RWPE1 (cell line): ENCODE measurements at places on chromosomes 6 and 20.

DNA sequence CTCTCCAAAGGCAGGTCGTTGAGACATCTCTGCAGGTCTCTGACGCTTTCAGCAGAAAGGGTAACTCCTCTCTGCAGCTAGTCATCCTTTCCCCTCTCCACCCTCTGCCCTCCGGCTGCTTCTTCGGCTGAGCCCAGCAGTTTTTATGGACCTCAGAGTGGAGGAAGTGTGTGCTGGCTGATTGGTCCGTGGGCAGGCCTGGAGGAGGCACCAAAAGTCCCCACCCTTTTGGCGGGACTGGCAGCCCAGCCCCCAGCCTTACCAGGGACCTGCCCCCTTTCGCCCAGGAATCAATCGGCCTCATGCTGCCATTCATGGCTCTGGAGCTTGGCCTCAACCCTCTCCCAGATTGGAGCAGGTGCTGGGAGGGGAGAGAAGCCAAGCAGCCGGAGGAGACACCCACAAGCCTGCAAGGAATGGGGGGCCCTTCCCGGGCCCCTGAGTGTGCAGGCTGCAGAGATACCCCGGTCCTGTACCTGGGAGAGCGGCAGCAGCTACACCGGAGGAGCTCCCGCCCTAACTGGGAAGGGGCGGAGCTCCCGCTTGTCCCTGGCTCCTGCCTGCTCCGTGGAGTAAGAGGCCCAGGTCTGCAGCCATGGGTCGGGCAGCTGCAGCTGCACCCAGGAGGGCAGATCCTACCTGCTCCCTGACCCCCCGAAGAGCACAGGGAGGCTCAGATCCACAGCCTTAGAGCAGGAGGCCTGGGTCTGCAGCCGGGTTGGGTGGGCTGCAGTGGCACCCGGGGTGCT is 170.3 kb upstream of the SOX4 start:
- DNase-seq, result no peak

- DNase-seq, result no peak
These were observed 14.4 kb upstream of the RNF24 start for GRCh38 chr20:4029505-4030467.

DNA sequence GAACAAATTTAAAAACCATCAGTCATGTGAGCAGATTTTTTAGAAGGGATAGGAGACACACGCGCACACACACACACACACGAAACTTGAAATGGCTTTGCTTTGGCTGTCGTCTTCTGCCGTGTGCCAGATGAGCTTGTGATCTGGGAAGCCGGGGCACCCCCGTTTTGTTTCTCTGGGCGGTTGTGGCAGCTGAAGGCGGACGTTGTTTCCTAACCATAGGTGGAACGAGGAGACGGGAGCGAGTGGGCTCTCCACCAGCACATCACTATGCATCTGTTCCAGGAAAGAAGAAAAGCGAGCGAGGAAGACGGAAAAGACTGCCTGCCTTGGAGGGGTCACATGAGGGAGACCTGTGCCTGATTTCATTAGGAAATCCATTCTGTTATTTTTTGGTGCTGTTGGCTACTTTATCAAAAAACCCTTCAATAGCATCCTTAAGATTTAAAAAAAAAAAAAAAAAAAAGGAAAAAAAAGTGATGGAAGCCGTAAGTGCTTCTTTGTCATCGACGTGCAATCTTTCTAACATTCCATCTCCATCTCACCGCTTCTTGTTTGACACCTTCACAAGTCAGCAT is 142.1 kb downstream of the DTNBP1 start:
- no peak for DNase-seq

GRCh38 chr20:10217721-10218410 is 764 bp upstream of the SNAP25 start:
- DNase-seq, result peak; percentile 17

DNA sequence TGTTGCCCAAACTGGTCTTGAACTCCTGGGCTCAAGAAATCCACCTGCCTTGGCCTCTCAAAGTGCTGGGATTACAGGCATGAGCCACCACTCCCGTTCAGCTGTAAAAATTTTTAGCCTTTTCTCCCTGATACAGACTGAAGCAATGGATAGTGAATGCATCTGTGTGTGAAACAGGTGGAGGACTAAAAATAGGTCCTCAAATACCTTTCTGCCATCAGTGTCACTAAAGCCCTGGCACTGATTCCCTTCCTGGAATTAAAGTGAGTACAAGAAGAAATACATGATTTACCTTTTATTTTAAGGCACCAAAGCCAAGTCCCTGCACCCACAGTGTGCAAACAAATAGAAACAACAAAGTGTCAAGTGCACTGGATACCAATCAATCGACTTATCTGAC is 25.1 kb downstream of the TULP4 start:
- no peak for DNase-seq

DNA sequence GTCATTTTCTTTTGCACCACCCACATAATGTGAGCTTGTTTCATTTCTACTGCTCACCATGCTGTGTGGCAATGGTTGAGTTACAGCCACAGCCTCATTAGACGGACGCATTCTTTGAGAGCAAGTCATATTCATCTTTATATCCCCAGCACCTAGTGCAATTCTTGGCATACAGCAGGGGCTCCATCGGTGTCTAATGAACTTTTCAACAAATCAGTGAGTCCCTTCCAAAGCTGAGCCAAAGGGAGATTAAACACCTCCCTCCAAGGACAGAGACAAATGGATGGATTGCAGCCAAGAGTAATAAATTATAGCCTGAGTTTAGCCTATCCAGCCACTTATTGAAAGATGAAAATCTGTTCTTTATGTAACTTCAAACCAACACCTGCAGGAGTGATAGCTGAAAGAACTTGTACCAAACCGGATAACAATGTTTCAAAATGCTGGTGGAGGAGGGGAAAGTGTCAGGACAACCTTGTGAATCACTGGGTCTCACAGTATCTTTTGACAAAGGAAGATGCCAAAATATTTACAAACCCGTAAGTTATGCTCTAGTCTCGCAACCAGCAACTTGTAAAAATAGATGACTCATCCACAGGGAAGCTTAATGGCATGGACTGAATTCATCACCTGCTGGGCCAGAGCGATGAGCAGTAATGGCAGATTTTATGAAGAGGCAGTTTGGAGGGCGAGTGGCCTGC is 139.0 kb downstream of the PXDC1 start:
- DNase-seq, result peak; percentile 92

GRCh38 chr20:50304923-50305635 is 114.4 kb downstream of the CEBPB start:
- DNase-seq, result no peak

GRCh38 chr20:40803381-40803780 is 114.3 kb upstream of the MAFB start:
- no peak for DNase-seq

- peak; percentile 48 for DNase-seq
These were observed 13.4 kb upstream of the TNFAIP3 start for GRCh38 chr6:137853569-137854213.

DNA sequence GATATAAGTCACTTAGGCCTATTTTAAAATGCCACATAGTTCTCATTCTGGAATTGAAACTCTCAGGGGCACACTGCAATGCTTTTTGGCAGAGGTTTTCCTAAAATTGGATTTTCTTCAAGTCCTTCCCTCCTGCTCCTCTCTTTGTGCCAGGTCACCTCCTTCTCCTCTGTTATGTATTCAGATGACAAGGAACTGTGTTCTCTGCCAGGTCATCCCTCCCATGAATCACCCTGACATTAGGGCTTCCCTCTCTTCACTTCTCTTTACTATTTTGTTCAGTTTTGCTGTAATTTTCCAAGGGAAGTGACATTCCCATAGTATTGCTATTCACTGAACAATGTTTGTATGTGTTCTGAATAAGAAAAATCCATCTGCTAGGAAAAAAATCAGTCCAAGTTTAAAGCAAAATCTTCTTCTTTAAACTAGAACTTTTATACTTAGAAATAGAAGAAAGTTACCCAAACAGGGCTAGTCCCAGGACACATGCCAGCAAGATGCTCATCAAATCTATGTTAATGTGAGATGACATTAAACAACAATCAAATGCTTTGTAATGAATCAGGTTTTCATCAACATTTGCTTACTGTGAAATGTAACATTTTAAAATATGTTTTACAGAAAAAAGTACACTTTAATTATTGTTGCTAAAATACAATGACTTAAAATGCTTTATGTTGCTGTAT is 461.1 kb downstream of the MMUT start:
- no peak for DNase-seq

- DNase-seq, result peak; percentile 20
These were observed 10.2 kb upstream of the DEFB125 start for GRCh38 chr20:77231-77630.

DNA sequence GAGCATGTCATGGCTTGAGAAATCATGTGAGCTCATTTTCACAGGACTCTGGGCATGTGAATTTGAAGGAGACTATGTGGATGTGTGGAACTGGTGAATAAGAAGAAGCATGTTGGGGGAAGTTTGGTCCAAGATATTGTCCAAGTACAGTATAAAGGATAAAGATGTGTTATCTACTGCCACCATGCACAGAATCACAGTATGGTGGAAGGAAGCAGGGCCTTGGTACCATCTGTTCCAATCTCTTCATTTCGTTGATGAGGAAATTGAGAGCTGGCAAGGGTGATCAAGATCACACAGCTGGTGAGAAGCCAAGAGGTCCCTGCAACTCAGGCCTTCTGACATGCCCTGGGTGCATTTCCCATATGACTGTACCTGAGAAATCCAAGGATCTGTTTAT is 31.5 kb upstream of the RIPOR2 start:
- no peak for DNase-seq
